ENCODE measurements at places on chromosomes 5 and 9.

GRCh38 chr5:148808864-148809642 lies 17.4 kb upstream of the ADRB2 start:
- DNase-seq, result peak; percentile 95

DNA sequence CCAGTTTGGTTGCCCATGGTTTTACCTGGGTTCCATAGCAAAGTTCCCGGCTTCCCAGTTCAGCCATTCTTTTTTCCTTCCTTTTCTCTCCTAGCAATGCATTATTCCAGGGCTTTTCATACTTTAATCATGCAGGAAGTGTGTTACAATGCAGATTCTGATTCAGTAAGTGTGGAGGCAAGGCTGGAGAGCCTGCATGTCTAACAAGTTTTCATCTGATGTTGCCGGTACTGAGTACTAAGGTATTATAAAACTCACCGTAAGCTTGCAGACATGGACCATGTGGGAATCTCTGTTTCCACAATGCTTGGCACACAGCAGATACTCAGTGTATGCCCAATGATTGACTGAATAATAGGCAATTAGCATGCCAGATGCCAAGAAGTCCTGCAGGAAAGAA lies 102.9 kb upstream of the SHB start:
- no peak for DNase-seq

- no peak for DNase-seq
These were observed 128.4 kb upstream of the IER5L start for GRCh38 chr9:129306318-129306973.

- no peak for DNase-seq
These were observed 747 bp upstream of the PROP1 start for GRCh38 chr5:177996660-177997318.

DNA sequence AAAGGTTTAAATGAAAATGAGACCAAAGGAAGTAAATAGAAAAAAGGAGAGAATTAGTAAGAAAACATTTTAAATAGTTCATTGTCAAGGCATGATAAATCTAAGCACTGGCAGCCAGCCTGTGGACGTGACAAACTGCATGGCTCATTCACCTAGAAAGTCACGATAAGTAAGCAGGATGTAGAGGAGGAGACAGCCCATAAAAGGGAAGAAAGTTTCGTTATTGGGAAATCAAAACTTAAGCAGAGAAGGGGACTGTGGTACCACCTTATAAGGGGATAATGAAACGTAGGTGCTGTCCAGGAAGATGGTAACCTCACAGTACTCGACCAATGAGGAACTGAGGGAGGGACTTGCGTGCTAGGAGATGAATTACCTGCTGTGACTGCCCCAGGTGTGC lies 494.5 kb upstream of the GRAMD2B start:
- no peak for DNase-seq

GRCh38 chr5:2817031-2817603 lies 65.6 kb upstream of the IRX2 start:
- DNase-seq, result no peak

DNA sequence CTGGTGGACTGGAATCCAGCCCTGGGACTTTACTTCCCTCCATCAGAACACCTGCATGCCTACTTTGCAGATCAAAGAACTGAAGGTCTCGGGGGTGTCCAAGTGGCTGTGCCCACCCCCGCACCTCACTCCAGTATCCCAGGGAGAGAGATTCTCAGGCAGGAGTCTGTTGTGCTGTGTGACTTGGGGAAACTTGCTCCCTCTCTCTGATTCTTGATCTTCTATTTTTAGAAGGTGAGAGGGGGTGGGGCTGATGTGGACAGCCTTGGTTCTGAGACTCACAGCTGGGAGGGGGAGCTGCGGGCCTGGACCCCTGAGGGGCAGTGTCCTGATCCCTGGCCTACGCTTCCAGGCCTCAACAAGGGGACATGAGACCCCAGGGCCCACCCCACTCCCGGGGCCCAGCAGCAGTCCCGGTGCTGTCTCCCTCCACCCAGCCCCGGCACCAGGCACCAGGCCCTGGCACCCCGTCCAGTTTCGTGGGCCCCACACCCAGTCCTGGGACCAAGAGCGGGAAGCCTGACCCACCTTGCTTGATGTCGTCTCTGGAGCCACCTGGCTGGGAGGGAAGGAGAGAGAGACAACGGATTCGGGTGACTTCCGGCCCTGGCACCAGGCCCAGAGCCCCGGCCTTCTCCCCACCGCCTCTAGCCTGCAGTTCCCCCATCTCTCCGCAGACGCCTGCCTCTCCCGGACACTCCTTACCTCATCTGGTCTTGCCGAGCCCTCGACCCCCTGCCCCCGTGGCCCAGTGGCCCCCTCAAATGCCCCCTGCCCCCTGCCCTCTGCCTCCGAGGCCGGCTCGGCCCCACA lies 74.0 kb upstream of the SPTLC1 start:
- no peak for DNase-seq

- DNase-seq, result no peak
These were observed 47.5 kb downstream of the EXD3 start for GRCh38 chr9:137375321-137376058.

DNA sequence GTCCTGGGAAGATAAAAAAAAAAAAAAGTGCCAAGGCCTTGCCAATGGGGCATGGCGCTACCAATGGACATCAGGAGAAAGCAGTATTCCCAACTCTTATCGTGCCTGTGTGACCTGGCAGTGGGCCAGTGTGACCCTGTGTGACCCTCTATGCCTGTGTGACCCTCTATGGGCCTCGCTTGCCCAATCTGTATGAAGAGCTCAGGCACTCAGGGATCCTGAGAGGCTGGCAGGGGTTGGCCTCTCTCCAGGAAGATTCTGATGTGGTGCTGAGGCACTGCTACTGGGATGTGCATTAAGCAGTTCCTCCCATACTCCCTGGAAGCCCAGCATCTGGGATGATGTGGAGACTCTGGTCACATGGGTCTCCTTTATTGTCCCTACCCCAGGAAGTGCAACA lies 179.2 kb downstream of the MACROH2A1 start:
- no peak for DNase-seq

DNA sequence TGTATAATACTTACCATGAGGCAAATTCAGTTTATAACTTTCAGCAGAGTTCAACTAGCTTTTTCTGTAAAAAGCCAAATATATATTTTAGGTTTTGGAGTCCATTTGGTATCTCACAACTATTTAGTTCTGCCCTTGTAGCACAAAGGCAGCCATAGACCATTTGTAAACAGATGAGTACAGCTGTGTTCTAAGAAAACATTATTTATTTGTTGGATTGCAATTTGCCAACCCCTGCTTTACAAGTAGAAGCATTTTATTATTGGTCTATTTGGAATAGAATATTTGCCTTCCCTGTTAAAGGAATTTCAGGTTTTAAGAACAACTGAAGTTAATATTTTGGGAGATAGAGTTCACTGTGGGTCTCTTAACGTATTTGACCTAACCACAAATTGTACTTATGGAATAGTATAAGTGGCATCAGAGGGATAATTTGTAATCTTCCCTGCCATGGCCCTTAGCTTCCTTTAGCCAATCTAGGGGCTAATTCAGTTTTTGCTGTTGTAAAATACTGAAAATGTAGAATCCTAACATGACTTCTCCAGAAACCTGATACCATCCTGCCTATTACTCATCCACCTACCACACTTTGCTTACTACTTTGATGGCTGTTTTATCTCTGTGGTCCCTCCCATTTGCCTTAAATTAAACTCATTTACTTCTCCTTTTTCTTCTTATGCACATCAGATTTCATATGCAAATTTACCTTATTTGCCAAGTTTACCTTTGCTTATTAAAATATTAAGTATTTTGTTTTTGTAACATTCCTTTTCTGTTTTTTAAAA lies 109.2 kb downstream of the DMXL1 start:
- DNase-seq, result no peak

DNA sequence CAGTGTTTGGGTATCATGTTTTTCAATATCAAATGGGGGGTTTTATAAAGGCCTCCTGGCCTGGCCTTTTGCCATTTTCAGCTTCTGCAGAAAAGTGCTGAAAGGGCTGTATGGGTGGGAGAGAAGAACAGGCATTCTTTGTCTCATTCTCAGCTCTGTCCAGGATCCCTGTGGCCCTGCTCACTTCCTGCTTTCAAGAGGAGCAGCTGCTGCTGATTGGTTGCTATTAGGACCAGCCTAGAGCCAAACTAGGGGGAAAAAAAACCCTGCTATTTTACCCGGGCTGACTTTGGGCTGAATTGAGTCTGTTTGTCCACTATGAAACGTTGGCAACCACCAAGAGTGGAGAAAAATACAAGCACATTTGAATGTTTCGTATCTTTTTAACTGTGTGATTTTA lies 117.1 kb downstream of the CMYA5 start:
- DNase-seq, result no peak

Data from KBM-7 (cell line).